Fibroblast of the aortic adventitia (primary cell): ENCODE measurements at places on chromosomes 12 and 14. TPM values are rescaled to one million over a fixed set of nuclear protein-coding genes. Genes with fewer than 3 reads are reported as not detected.

MED13L gene
- total RNA-seq = 120 and 180 TPM in 2 replicates

STAT6 gene
- total RNA-seq = 89.0 and 102 TPM in 2 replicates

MANSC4 gene
- total RNA-seq = not detected in 2 replicates

RNU4-1 gene
- total RNA-seq = under 0.01 TPM in 2 replicates

MMP17 gene
- 4.1 and 5.6 TPM in 2 replicates for total RNA-seq

DNA sequence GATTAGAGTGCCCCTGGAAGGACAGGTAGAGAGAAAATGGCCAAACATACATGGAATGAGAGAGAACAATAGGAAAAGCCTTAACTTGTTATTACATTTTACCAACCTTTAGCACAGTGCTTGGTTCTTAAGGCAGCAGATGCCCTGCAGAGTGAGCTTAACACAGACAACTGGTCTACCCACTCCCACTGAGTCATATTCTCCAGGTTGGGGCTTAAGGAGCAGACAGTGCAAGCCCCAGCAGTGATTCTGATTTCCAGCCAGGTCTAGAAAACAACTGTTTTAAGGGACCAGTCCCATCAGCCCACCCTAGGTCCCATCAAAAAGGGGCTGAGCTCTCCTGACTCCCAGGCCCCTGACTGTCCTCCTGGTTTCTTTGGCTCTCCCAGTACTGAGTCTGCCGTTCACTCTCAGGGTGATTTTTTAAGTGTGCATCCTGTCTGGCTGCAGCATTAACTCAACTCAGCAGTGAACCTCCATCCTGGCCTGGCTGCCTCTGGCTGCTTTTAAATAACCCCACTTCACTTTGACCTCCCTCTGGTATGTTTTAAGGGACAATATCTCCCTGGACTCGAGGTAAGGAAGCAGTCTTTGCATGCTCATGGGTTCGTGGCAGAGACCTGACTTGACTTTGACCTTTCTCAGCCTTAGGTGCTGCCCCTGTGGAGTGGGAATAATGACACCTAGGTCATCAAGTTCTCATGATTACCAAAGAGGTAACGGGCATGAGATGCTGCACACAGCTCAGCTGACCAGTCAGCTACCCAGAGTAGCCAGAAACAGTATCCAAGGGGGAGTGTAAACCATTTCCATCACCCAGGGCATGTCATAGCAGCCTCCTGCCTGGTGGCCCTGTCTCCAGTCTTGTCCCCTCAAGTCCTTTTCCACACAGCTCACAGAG lies 210.7 kb upstream of the PWP1 start:
- DNase-seq = no peak

DNA sequence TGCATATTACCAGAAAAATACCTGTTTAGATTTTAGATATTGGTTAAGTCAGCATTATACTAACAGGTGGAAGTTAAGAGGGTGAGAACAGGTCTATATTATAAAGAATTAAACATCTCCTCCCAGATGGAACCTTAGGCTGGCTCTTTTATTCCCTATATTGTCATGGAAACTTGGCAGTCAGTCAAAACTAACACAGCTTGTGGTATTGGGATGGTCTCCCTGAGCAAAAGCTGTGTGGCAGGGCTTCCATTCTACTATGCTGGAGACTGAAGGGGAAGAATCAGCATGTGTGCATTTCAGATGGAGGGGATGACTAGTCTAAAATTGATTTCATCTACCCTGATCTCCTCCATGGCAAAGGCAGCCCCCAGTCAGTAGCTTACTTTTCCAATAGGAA lies 66.7 kb downstream of the SMOC1 start:
- DNase-seq = no peak

DNA sequence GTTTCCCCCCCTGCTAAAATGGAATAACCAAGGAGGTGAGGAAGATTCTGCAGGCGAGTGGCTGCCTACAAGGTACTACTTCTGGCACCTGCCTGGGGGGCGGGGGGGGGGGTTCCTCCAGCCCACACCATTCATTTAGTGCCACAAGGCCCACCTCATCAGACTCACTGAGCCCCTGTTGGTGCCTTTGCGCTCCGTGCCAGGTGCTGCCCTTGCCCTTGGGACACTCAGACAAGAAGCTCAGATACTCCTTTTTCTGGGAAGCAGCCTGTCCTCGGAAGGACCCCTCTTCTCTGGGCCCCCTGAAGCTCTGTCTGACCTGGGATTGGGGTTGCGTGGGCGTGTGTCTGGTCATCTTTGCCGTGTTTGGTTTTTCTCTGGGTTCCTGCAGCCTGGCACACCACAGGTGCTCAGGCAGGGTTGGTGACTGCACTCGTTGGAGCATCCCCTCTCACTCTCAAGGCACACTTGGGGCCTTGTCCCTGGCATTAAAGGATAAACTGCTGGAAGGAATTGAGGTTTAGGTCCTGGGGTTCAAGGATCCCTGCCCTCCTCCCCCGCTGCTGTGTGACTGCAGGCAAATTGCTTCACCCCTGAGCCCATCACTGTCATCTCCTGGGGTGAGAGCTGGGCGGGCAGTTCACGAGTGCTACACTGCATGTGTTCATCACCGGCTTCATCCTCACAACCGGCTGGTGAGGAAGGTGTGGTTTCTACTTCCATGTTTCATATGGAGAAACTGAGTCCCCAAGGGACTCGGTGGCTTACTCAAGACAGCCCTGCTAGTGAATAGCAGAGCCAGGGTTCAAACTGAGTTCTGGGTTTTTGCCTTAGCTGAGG lies 16.9 kb downstream of the FAM222A start:
- no peak for DNase-seq

GRCh38 chr12:120141336-120141735 lies 24.8 kb upstream of the RAB35 start:
- DNase-seq = no peak
